Fibroblast of lung (primary cell): ENCODE measurements at places on chromosomes 7 and 10. TPM values are rescaled to one million over a fixed set of nuclear protein-coding genes. Genes with fewer than 3 reads are reported as not detected.

- no peak for DNase-seq
These were observed 125.3 kb upstream of the CELF2 start for GRCh38 chr10:10892290-10892875.

GRCh38 chr7:128092221-128092620 lies 61.0 kb upstream of the LRRC4 start:
- no peak for DNase-seq

- DNase-seq, result peak; percentile 99
These were observed 51.4 kb downstream of the PLPP4 start for GRCh38 chr10:120508393-120508792.

- no peak for DNase-seq
These were observed 23.5 kb downstream of the FBXW4 start for GRCh38 chr10:101671453-101671852.

DNA sequence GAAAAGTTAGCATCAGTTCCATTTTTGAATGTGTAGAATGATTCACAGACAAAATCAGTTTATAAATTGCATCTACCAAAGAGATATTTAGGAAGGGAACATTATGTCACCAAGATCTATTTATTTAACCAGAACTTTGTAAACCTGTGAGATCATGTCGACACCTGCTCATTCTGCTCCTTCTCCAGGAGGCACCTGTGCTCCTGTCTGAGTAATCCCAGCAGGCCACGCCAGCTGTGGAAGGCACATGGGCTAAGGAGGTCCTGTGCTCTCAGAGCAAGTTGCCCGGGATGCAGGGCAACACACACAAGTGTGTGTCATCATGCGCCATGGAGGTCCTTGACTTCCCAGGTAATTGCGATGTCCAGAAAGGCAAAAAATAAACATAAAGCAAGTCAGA lies 45.5 kb upstream of the ADARB2 start:
- no peak for DNase-seq

DNA sequence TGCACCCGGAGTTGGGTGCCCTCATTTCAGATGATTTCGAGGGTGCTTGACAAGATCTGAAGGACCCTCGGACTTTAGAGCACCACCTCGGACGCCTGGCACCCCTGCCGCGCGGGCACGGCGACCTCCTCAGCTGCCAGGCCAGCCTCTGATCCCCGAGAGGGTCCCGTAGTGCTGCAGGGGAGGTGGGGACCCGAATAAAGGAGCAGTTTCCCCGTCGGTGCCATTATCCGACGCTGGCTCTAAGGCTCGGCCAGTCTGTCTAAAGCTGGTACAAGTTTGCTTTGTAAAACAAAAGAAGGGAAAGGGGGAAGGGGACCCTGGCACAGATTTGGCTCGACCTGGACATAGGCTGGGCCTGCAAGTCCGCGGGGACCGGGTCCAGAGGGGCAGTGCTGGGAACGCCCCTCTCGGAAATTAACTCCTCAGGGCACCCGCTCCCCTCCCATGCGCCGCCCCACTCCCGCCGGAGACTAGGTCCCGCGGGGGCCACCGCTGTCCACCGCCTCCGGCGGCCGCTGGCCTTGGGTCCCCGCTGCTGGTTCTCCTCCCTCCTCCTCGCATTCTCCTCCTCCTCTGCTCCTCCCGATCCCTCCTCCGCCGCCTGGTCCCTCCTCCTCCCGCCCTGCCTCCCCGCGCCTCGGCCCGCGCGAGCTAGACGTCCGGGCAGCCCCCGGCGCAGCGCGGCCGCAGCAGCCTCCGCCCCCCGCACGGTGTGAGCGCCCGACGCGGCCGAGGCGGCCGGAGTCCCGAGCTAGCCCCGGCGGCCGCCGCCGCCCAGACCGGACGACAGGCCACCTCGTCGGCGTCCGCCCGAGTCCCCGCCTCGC lies at the start of gene EGFR:
Gene EGFR, plus strand, starts transcription at position 657 of the 830 bp plus-strand sequence. CDS start 261 bp downstream, outside the sequence.
- peak; percentile 81 for DNase-seq

DNA sequence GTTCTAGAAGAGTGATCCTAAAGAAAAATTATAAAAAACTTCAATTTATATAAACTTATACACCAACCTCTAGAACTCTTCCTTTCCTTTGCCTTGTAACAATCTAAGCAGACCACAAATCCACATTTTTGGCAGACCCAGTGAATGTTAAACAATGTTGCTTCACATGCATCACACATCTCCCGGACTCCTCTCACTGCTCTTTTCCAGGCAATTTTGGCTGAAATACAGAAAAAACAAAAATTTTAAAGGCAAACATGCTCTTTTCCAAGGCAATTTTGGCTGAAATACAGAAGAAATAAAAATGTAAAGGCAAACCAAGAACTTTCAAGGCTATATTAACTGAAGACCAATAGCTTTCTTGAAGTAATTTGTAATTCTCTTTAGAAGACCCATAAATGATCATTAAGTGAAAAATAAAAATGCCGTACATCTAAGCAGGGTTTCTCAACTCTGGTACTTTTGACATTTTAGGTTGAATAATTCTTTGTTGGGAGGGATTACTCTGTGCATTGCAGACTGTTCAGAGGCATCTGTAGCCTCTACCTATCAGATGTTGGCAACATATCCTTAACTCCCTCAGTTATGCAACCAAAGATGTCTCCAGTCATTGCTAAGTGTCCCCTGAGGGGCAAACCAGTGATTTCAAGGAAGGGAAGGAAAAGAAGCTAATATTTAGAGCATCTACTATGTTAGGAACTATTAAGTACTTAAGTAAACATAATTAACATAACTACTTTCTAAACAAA lies 64.4 kb downstream of the NRBF2 start:
- DNase-seq, result peak; percentile 90

- DNase-seq, result no peak
These were observed 50.3 kb upstream of the BMS1 start for GRCh38 chr10:42732266-42732665.

GRCh38 chr10:72834183-72834825 lies 59.2 kb upstream of the OIT3 start:
- DNase-seq, result peak; percentile 62

- DNase-seq, result no peak
These were observed 30.8 kb upstream of the NKX6-2 start for GRCh38 chr10:132816718-132817117.

GRCh38 chr10:111323389-111323966 lies 246.6 kb downstream of the ADRA2A start:
- DNase-seq, result no peak

DNA sequence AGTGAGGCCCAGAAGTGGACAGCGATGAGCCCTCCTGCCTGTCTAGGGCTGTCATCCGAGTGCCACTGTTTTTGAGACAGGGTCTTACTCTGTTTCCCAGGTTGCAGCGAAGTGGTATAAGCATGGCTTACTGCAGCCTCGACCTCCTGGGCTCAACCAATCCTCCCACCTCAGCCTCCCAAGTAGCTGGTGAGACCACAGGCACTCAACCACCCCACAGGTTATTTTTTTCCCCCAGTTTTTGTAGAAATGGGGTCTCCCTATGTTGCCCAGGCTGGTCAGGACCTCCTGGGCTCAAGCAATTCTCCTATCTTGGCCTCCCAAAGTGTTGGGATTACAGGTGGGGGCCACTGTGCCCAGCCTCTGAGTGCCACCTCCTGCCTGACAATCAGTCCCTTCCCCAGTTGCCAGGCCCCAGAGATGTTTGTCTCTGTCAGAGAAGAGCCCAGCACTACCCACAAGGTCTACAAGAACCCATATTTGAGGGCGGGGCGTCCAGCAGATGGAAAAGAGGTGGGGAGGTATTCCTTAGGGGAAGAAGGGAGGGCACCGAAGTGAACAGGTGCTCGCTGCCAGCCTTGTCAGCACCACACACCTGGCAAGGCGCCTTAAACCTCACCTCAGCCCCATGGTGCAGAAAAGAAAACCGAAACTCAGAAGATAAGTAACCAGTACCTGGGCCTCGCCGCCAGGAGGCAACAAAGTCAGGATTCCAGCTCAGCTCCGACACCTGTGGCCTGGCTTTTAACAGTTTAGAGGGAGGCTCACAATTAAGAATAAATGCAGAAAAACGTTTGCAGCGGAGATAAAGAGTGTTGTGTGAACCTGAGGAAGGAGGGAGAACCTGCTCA lies 77.4 kb upstream of the ANLN start:
- no peak for DNase-seq

GRCh38 chr10:5563321-5563961 lies 38.7 kb downstream of the CALML3 start:
- no peak for DNase-seq

GRCh38 chr7:141340991-141341390 lies 210.2 kb upstream of the AGK start:
- DNase-seq, result no peak

- no peak for DNase-seq
These were observed 173.5 kb downstream of the BAMBI start for GRCh38 chr10:28850784-28851183.

GRCh38 chr10:63281967-63282366 lies 148.8 kb downstream of the NRBF2 start:
- peak; percentile 71 for DNase-seq

GRCh38 chr7:92714767-92715166 lies 121.6 kb downstream of the CDK6 start:
- peak; percentile 75 for DNase-seq

DNA sequence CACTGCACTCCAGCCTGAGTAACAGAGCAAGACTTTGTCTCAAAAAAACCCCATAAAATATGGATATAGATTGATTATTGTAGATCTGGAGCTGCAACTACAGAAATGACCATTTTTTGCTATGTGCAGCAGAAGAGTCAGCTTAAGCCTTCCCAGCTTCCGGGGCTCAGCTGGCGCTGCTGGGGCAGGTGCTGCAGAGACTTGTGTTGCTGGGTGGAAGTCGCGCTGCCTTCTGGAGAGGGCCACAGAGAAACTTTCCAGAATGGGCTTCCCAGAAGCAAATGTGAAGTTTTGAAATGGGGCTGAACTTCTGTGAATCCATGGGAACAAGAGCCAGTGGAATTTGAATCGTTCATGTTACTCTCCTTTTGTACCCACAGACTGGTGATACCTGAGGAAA lies 37.3 kb upstream of the RSBN1L start:
- no peak for DNase-seq

DNA sequence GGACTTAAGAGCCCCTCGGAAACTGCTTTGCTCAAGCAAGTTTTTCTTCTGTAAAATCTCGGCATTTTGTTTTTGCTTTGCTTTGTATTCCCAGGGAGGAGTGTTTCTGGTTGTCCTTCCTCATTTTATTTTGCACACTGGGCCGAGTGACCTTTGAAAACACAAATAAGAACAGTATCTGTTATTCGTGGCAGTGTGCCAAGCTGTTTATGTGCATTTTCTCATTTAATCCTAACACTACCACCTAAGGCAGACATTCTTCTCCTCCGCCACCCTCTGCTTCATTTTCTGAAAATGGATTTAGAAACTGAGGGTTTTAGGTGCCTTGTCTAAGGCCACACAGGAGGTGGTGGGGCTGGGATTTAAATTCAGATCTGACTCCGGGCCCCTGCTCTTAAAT lies 218.5 kb downstream of the TCF7L2 start:
- DNase-seq, result no peak

- no peak for DNase-seq
These were observed 199.4 kb downstream of the KIAA1217 start for GRCh38 chr10:24408365-24408764.

DNA sequence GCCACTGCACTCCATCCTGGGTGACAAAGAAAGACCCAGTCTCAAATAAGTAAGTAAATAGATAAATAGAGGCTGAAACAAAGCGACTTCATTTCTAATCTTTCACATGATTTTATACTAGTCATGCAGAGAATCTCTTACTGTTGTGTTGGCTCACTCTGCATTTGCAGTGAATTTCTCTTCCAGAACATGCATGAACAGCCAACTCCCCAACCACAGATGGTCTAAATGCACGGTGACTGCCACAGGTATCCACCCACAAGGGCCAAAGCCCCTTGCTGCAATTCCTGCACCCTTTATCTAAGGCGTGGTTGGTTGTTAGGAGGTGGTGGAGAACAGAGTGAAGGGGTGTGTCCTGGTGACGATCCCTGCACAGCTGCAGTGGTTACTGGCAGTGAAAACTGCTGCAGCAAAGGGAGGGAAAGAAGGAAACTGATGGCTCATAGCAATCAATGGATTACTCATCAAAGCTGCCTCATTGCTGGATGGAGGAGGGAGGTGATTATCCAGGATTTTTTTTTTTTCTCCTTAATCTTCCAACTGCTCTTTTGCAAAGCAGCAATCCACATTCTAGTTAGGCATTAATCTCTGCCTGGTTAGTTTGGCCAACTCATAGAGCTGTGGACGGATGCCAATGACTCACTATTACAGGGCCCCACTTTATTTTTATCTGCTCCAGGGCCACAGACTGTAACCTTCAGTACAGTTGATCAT lies 50.6 kb downstream of the PRTFDC1 start:
- peak; percentile 98 for DNase-seq

DNA sequence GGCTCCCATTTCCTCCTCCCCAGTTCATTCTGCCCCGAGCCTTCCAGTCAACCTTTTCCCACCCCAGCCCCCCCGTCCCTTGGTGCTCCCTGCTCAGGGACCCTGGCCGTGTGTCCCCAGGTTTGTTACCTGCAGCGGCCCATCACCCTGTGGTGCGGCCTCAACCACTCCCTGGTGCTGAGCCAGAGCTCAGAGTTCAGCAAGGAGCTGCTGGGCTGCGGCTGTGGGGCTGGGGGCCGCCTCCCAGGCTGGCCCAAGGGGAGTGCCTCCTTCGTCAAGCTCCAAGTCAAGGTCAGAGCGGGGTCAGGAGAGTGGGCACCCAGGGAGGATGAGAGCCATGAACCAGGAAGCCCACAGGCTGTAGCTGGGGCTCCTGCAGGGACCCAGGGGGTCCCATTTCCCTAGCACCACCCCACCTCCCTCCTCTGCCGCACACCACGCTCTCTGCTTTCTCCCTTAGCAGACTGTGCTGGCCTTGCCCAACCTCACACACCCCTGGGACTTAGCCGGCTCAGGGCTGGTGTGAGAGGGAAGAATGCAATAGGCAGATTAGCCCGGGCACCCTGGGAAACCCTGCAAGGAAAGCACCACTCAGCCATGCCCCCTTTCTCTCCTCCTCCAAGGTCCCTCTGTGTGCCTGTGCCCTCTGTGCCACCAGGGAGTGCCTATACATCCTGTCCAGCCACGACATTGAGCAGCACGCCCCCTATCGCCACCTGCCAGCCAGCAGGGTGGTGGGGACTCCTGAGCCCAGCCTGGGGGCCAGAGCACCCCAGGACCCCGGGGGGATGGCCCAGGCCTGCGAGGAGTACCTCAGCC lies 2.0 kb upstream of the PCOLCE start:
- no peak for DNase-seq

Gene LIPK
- not detected in 2 replicates for total RNA-seq

Gene TASOR2
- total RNA-seq, result 77.9 and 85.3 TPM in 2 replicates

Gene LRRC4
- total RNA-seq, result 0.26 and 0.33 TPM in 2 replicates

Gene HKDC1
- total RNA-seq, result 1.8 and 2.1 TPM in 2 replicates

Gene TEX36
- total RNA-seq, result not detected in 2 replicates

Gene TDRD1
- 0.26 TPM in 1 of 2 replicates, not detected in the other for total RNA-seq

Gene CALCR
- total RNA-seq, result not detected in 2 replicates

Gene RET
- 0.77 and 0.83 TPM in 2 replicates for total RNA-seq

Gene ASAH2
- 0.51 and 0.99 TPM in 2 replicates for total RNA-seq

Gene LIPN
- total RNA-seq, result not detected in 2 replicates

Gene ZP3
- 2.6 TPM in 2 replicates for total RNA-seq

Gene CUL1
- 39.8 and 47.9 TPM in 2 replicates for total RNA-seq

Gene AKR1E2
- 5.6 and 11.7 TPM in 2 replicates for total RNA-seq

Gene MRC1
- total RNA-seq, result under 0.01 TPM in 1 of 2 replicates, not detected in the other

Gene EXOSC1
- 32.7 and 33.1 TPM in 2 replicates for total RNA-seq
